ENCODE measurements at places on chromosomes 2 and 18.

- DNase-seq, result no peak
These were observed 109.7 kb downstream of the ERBB4 start for GRCh38 chr2:212428681-212429478.

GRCh38 chr2:51031021-51031780, 731 bp downstream of the NRXN1 start:
- no peak for DNase-seq

DNA sequence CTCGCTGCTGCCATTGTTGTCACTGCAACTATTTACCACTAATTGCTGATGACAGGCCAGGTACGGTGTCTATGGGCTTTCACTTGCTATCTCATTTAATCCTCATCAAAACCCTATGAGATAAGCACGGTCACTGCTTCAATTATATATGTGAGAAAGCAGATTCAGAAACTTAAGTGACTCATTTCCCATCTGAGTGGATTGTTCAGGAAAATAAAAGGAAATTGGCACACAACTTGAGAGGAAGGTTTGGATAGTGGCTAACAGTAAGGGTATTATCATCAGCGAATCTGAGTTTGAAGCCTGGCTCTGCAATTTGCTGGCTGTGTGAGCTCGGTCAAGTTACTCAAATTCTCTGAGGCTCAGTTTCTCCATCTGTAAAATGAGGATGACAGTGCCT, 196.0 kb downstream of the KCNS3 start:
- DNase-seq, result no peak

GRCh38 chr2:44453259-44453658, 91.5 kb downstream of the CAMKMT start:
- DNase-seq, result no peak

GRCh38 chr2:55733335-55733734, 39.7 kb upstream of the PNPT1 start:
- no peak for DNase-seq

GRCh38 chr18:23521907-23522306, 18.6 kb downstream of the RMC1 start:
- DNase-seq, result no peak

DNA sequence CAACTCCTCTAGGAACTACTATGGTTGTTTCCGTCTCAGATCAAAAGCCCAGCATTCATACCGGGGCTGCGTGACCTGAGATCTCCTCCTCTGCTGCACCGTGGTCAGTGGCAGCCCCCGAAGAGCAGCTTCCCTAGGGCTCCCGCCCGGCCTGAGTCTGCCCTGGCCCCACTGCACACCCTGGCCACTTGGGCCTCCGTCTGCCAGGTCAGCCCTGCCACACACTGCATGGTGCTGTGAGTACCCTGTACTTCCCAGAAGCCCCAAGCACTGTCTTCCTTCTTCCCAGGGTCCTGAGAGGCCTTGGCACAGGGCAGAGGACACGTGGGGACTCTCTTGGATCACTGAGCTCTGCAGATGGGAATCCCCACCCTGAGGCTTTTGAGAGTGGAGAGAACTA, 81.5 kb upstream of the GPC1 start:
- DNase-seq, result no peak

- DNase-seq, result no peak
These were observed 269.9 kb downstream of the MYT1L start for GRCh38 chr2:2061091-2061696.

DNA sequence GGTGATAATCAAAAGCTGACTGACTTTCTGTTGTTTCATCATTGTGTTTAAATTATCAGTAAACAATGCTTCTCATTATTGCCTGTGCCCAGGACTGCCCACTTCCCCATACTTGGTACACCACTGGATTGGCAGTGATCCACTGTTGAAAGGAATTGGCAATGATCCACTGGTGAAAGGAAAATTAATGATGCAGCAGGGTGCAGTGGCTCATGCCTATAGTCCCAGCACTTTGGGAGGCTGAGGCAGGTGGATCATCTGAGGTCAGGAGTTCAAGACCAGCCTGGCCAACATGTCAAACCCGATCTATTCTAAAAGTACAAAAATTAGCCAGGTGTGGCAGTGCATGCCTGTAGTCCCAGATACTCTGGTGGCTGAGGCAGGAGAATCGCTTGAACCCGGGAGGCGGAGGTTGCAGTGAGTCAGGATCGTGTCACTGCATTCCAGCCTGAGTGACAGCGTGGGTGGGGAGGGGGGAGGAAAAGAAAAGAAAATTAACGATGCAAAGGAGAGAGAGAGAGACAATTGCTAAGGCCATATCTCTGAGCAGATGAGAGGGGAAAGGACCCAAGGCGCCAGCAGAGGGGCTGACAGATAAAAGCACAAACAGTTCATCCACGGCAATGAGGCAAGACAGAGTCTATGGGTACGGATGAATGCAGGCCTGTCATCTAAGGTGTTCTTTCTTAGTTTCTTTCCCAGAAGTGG, 10.2 kb upstream of the GTF2A1L start:
- DNase-seq, result peak; percentile 43

DNA sequence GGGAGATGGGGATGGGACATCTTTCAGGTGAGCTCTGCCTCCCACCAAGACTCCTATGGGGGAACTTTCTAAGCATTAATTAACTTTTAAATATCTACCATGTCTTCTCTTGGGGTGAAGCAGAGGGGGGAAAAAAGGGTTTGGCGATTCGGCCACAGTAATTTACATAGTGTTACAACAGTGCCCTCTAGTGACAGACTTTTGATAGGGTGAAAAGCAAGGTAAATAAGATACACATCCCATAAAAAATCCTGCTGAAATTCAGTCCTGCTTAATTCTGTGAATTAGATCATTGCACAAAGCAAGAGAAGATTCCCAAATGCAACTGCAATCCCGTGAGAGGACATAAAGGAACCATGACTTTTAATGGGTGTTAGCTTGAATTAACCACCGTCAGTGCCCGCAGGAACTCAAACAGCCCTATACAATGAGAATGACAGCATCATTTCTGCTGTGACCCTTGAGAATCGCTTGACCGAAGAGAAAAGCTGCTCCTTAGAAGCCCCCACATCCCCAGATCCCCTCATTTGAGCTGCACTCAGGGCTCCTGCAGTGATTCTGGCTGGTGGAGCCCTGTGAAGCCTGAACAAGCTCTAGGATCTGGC, 32.8 kb downstream of the FAM124B start:
- DNase-seq, result peak; percentile 20

- no peak for DNase-seq
These were observed 18.9 kb upstream of the OTOS start for GRCh38 chr2:240159251-240159839.

DNA sequence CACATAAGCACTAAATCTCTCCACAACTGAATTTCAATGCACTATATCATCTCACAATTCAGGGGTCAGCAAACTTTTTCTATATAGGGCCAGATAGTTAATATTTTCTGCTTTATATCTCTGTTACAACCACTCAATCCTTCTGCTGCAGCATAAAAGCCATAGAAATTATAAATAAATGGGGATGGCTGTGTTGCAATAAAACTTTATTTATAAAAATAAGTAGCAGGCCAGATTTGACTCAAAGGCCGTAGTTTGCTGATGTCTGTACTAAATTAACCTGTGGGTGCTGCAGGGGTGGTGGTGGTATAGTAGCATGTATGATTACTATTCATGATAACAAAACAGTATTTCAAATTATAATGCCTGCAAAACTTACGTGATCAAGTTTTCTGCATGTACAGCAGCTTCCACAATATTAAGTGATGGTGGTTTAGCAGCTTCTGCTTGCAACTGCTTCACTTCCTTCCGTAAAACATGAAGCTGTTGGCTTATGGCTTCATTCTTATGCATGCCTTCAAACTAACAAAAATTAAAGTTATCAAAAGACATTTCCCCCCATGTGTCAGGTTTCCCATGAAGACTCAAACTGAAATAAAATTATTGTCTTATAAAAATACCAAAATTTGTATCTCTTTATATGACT, 64.1 kb downstream of the SIGLEC15 start:
- no peak for DNase-seq

DNA sequence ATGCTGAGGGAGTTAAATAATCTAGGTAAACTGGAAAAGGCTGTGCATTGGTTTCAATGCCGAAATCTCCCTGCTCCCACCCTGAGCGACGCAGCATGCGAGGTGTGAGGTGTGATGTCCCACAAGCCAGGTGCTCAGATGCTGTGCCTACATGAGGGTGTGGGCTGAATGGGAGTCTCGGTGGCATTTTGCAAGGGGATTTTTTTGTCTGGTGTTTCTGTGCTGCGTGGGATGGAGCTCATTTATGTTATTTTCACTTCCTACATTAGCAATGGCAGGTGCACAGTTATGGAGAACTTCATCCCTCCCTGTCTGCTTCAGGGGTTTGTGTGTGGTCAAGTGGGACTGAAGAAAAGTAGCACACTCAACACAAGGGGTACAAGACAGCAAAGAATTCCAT, 110.2 kb upstream of the CCDC68 start:
- no peak for DNase-seq

DNA sequence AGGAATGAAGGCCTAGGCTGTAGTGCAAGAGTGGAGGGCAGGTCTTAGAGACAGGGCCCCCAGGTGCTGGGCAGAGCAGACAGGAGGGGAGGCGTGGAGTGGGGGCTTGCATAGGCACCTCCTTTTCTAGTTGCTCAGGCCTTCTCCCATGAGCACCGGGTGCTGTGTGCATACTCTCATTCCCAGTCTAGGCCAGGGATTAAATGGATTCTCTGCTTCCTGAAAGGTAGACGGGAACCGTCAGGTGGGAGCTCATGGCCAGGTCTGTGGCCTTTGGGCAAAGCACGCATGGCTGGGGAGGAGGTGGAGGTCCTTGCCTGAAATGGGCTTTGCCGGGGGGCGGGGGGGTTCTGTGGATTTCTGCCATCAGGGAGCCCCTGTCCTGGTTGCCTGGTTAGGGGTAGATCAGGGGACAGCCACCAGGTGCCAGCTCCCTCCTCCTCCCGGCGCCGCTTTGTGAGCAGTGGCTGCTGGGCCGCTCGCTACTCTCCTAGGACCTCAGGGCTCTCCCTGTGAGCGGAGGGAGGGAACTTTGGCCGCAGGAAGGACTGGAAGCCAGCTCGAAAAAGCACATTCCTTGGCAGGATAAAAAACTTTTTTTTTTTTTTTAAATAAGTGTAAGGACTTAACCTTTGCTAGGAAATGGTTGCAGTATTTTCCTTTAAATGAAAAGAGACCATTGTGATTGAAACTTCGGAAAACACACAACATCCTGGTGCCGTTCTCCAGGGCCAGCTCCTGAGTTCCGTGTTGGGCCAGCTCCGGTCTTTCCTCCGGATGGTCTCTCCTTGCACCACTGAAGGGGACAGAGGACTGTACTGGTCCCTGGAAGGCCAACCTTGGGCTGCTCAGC, 82.8 kb upstream of the HAAO start:
- DNase-seq, result no peak

DNA sequence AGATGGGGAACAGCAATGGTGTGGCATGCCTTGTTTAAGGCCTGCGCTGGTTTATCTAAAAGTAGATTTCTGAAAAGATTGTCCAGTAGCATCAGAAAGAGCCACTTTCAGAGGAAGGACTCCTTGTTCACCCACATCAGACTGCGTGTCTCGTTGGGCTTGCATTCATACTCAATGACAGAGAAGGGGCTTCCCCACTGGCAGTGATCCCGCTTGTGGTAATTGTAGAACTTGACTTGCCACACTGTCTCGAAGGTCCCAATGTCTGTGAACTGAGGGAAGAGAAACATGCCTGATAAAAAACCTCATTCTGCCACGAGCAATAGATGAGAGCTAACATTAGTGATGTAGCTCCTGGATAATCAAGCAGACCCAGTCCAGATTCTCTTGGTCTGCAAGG, 26.0 kb downstream of the CNRIP1 start:
- DNase-seq, result no peak

DNA sequence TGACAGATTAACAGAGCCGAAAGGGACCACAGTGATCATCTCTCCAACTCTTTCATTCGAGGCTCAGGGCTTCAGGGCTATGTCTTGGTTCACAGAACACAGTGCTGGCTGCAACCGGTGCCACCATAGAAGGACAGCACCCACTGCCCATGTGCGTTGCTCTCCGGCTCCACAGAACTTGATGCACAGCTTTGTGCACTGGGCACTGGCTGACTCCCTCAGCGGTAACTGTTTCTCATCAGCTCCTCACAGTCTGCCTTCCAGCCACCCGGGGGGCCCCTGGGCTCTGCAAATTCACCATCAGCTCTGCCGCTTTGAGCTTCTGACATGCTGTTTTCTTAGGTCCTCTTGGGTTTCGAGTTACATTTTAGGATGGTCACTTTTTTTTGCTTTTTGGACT, 124.3 kb upstream of the RAB12 start:
- no peak for DNase-seq

- DNase-seq, result no peak
These were observed 632.4 kb downstream of the NYAP2 start for GRCh38 chr2:226031647-226032501.

DNA sequence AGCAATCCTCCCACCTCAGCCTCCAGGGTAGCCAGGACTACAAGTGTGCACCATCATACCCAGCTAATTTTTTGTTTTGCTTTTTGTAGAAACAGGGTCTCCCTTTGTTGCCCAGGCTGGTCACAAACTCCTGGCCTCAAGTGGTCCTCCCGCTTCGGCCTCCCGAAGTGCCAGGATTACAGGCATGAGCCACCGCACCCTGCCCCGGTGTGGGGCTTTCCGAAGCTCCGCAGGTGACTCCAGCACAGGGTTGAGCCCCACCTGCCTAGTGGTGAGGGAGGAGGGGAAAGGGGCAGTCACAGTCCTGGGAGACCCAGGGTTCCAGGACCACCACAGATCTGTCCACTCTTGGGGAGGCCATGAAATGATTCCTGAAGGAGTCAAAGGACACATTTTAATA, 5.2 kb downstream of the PRLH start:
- no peak for DNase-seq

All from brain microvascular endothelial cell (primary cell).